NCI-H1694 (cell line): ENCODE measurements at places on chromosomes 4 and X.

- no peak for DNase-seq
Measured at GRCh38 chrX:154477891-154478477, 1.1 kb downstream of the LAGE3 start.

- no peak for DNase-seq
Measured at GRCh38 chrX:13000301-13000811, 25.4 kb downstream of the TMSB4X start.

GRCh38 chrX:54640103-54640690 lies 110.2 kb downstream of the GNL3L start:
- DNase-seq: no peak

GRCh38 chr4:33071535-33071934 lies 2351.4 kb downstream of the PCDH7 start:
- DNase-seq: no peak

- DNase-seq: no peak
Measured at GRCh38 chr4:45776146-45776545, 347.7 kb downstream of the GABRG1 start.

DNA sequence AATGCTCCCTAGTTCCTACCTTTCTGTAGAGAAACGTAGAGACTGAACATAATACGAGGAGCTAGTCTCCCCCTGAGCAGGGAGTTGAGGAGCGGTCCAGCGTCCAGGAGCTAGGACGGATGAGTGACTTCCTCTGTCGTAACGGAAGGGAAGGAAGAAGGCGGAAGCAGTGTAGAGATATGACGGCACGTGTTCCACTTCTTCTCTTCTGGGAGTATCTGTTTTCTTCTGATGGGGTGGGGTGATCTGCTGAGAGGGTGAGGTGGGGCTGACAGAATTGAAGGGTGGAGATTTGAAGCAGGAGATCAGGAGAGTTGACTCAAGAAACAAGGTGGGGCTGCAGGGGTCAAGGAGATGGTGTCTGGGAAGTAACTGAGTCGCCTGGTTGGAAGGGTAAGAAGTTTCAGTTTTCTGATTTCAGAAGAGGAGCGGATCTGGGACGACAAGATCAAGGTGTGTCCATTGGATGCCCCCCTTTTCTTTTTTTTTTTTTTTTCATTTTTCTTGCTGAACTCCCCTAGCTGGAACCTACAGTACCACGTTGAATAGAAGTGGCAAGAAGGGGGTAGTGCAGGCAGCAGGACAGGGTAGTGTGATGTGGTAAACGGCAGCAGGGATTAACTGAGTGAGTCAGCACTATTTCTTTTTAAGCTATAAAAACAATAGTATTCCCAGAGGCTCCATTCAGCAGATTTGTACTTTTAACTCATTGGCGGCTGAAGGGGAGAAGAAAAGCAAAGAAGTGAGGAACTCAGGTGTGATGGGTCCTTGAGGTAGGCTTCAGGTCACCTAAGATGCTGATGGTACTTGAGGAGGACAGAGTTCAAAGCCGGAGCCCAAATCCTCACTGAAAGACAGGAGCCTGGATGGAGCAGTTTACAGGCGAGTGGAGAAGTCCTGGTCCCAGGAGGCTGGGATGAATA lies 50.8 kb upstream of the SETD7 start:
- no peak for DNase-seq
